ENCODE measurements at places on chromosomes 16 and 17.

DNA sequence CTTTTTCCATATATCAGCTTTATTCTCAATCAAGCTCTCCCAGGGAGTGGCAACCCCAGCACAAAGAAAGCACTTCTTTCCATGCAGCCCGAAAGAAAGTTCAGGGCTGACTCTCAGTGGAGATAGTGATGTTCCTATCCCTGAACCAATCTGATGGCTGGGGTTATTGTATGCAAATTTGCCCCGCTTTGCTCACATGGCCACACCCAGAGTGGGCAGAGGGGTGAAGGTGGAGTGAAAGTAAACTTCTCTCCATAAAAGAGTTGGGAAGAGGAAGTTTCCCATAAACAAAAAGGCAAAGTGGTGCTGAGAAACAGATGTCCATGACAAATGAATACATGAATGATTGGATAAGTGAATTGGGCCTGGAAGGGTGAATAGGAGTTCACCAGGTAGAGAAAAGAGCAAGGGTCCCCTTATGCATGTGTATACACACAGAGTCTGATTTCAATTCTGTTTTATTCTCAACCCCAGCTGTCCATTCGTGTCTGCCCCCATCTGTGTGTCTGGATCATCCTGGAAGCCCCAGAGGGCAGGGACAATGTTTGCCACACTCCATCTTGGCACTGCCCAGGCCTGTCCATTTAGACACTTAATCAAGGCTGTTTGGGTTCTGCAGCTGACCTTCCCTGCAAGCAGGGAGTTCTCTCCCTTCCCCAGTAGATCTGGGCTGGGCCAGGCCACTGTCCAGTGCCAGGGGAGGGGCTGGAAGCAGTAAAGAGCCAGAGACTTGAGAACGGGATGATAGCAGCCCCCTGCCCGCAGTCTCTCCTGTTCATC, 14.1 kb upstream of the NGFR start:
- no peak for DNase-seq

GRCh38 chr16:88739139-88739976, 33.1 kb downstream of the CTU2 start:
- no peak for DNase-seq

GRCh38 chr16:27515874-27516353, 33.8 kb downstream of the GTF3C1 start:
- peak; percentile 26 for DNase-seq

GRCh38 chr16:22671301-22672076, 142.5 kb upstream of the HS3ST2 start:
- peak; percentile 10 for DNase-seq

DNA sequence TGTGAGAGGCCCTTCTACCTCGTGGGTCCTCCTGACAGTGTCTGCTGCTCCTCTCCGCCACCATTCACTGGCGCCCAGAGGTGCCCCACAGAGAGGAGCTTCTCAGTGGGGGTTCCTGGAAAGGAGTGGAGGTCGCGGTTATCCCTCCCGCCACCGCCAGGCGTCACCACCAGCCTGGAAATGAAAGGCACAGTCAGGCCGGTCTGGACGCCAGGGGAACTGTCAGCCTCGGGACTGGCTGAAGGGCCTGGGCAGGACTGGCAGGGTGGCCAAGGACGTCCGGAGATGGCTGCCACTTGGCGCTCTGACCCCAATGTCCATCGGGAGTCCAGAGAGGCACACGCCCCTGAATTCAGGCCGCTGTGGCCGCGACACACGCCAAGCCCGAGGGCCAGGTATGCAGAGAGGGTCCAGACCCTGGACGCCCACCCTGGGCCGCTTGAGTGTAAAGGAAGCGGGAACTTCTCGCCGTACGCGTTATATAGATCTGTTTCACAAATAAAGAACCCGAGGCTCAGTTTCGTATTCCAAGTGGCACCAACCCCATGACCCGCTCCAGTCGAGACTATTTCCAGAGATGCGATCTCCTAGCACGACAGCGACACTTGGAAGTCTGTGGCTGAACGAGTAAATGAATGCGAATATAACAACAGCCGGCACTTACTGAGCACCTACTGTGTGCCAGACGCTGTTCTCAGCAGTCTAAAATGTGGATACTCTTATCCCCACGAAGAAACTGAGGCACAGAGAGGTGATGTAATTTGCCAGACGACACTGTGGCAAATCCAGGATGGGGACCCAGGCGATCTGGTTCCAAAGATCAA, 7.6 kb upstream of the NXPH3 start:
- peak; percentile 82 for DNase-seq

- DNase-seq: no peak
These were observed 15.7 kb upstream of the GFOD2 start for GRCh38 chr16:67734731-67735201.
